ENCODE measurements at places on chromosomes 7 and 10. TPM values are rescaled to one million over a fixed set of nuclear protein-coding genes. Genes with fewer than 3 reads are reported as not detected.

GRCh38 chr7:35831208-35831607, 30.4 kb downstream of the SEPTIN7 start:
- no peaks in the 10 kb centered on the region for H3K27me3 ChIP-seq
- no peak for DNase-seq
- H3K4me3 ChIP-seq: no peak overlapping the region
- peaks cover 4% of the 10 kb centered on the region for H3K36me3 ChIP-seq
- peaks cover 19% of the 10 kb centered on the region for H3K4me1 ChIP-seq

DNA sequence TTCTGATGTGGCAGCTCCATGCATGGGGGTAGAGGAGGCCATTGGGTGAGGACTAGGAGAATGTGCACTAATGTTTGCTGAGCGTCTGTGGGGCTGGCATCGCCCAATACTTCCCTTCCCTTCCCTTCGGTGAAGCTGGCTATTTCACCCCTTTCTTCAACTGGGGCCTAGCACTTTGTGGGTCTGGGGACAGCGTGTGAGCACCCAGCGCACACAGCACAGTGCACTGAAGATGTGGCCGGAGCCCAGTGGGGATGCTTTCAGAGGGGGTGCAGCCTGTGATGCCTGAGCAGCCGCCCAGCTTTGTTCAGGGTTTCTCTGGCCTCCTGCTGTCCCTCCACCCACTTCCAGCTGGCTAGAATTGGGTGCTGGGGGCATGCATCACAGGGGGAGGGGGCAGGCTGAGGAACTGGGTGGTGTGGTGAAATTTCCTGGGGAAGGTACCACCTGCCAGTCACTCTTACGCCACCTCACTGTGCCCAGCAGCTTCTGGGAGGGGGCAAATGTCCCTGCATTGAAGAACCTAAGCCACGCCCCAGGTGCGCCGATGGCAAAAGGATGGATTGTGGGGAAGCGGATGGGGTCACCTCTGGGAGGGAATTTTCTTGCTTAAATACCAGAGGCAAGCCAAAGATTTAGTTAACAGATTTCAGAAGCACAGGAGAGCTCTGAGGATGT, 45.5 kb downstream of the CLEC2L start:
- no peaks in the 10 kb centered on the region for H3K27me3 ChIP-seq
- H3K36me3 ChIP-seq: no peaks in the 10 kb centered on the region
- H3K4me3 ChIP-seq: no peak overlapping the region
- DNase-seq: no peak
- no peak overlapping the region for H3K27ac ChIP-seq
- H3K4me1 ChIP-seq: no peaks in the 10 kb centered on the region

DNA sequence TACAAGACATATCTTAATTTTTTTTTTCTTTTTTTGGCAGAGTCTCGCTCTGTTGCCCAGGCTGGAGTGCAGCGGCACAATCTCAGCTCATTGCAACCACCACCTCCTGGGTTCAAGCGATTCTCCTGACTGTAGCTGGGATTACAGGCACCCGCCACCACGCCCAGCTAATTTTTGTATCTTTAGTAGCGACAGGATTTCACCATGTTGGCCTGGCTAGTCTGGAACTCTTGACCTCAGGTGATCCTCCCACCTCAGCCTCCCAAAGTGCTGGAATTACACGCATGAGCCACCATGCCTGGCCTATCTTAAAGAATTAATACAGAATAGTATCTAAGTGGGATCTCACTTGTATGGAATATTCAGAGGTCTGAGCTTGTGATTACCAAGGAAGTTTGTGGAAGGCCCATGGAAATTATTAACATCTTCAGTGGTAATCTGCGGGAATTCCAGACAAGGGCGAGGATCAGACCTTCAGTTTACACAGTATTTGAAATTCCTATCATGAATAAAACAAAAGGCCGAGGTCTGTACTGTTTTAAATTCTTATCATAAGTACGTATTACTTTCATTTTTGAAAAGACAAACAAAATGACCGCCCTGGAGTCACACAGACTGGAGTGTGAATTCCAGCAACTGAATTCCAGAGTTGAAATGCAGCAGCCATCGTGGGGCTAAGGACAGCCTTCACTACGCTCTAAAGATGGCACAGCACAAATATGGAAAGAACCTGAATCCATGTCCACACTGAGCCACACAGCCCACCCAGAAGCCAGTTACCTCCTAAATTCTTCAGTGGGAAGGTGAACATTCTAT, 16.7 kb downstream of the GPRIN2 start:
- H3K27ac ChIP-seq: peak overlapping the region; percentile 89
- H3K27me3 ChIP-seq: no peaks in the 10 kb centered on the region
- peaks cover 55% of the 10 kb centered on the region for H3K4me1 ChIP-seq

DNA sequence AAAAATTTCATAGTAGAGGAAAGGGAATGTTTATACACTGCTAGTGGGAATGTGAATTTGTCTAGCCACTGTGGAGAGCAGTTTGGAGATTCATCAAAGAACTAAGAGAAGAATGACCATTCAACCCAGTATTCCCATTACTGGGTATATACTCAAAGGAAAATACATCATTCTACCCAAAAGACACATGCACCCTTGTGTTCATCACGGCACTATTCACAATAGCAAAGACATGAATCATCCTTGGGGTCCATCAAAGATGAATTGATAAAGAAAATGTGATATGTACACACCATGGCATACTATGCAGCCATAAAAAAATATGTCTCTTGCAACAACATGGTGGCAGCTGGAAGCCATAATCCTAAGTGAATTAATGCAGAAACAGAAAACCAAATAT, 825.7 kb downstream of the TNS3 start:
- no peaks in the 10 kb centered on the region for H3K27me3 ChIP-seq
- peaks cover 5% of the 10 kb centered on the region for H3K36me3 ChIP-seq
- H3K4me3 ChIP-seq: no peak overlapping the region
- DNase-seq: no peak
- H3K4me1 ChIP-seq: peaks cover 16% of the 10 kb centered on the region

GRCh38 chr7:37449621-37450020, 957 bp upstream of the ELMO1 start:
- H3K4me1 ChIP-seq: no peaks in the 10 kb centered on the region
- peaks cover 35% of the 10 kb centered on the region for H3K27me3 ChIP-seq
- no peaks in the 10 kb centered on the region for H3K36me3 ChIP-seq
- no peak for DNase-seq
- H3K27ac ChIP-seq: no peak overlapping the region

GRCh38 chr7:128121711-128122530, 90.7 kb upstream of the LRRC4 start:
- H3K27ac ChIP-seq: no peak overlapping the region
- peaks cover 41% of the 10 kb centered on the region for H3K27me3 ChIP-seq
- DNase-seq: no peak
- no peaks in the 10 kb centered on the region for H3K4me1 ChIP-seq
- H3K4me3 ChIP-seq: no peak overlapping the region

DNA sequence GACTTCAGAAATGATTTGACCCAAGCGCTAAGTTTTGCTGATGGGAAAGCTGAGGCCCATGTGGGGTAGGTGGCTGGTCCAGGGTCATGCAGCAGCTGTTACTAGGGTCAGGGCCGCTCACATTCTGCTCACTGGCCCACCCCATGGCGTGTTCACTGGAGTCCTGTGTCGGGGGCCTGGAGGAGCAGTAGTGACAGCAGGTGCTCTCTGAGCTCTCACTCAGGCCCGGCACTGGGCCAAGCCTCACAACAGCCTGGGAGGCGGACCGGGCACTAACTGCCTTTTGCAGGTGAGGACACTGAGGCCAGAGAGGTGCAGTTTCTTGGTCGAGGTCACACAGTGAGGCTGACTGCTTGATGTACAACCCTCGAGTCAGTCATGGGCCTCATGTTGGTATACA, 82.7 kb downstream of the GLRX3 start:
- H3K4me1 ChIP-seq: no peaks in the 10 kb centered on the region
- no peak for DNase-seq
- H3K36me3 ChIP-seq: no peaks in the 10 kb centered on the region
- no peaks in the 10 kb centered on the region for H3K27me3 ChIP-seq

ITIH5 gene
- total RNA-seq: 2.0 TPM

SEMA3D gene
- total RNA-seq: 0.91 TPM

NUDT5 gene
- 83.8 TPM for total RNA-seq

CYP2C19 gene
- total RNA-seq: 4.5 TPM

ADARB2 gene
- total RNA-seq: not detected

CUZD1 gene
- 0.93 TPM for total RNA-seq

Measured in Calu3 (cell line).